ENCODE measurements at places on chromosomes 3 and 15.

DNA sequence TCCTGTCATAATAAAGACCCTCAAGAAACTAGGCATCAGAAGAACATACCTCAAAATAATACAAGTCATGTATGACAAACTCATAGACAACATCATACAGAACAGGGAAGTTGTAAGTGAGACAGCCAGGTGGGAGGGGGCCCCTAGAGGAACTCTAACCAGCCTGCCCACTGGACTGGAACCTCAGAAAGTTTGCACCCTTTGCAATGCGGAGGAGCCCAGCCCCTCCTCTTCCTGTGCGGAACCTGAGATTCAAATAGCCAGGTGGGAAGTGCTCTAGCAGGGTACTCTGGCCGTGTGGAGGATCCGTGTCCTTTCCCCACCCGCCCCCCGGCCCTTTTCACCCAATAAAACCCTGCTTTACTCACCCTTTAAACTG lies 387.0 kb upstream of the CBLB start:
- no peak for DNase-seq

GRCh38 chr3:162171970-162172369 lies 675.4 kb downstream of the OTOL1 start:
- no peak for DNase-seq

GRCh38 chr3:41175365-41175764 lies 23.9 kb upstream of the CTNNB1 start:
- no peak for DNase-seq

GRCh38 chr15:33852570-33852969 lies 115.7 kb upstream of the CHRM5 start:
- no peak for DNase-seq

GRCh38 chr3:88632226-88632625 lies 475.2 kb upstream of the EPHA3 start:
- DNase-seq: no peak

DNA sequence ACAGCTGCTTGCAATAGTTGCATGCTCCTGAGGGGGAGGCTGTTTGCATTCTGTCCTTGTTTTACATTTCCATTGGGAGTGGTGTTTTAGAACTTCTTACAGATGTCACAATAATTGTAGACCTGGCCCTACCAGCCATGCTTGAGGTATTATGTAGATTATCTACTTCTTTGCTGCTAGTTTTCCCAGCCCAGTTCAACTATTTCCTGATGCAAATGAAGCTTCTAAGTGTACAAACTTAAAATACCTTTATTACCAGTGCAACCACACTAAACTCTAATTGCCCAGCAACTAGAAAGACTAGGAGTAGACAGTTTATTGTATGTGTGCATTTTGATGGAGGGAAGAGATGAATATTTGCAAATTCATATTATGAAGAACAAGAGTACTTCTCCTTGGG lies 104.9 kb upstream of the MYZAP start:
- DNase-seq: no peak

GRCh38 chr3:30658328-30659052 lies 52.1 kb downstream of the TGFBR2 start:
- no peak for DNase-seq

DNA sequence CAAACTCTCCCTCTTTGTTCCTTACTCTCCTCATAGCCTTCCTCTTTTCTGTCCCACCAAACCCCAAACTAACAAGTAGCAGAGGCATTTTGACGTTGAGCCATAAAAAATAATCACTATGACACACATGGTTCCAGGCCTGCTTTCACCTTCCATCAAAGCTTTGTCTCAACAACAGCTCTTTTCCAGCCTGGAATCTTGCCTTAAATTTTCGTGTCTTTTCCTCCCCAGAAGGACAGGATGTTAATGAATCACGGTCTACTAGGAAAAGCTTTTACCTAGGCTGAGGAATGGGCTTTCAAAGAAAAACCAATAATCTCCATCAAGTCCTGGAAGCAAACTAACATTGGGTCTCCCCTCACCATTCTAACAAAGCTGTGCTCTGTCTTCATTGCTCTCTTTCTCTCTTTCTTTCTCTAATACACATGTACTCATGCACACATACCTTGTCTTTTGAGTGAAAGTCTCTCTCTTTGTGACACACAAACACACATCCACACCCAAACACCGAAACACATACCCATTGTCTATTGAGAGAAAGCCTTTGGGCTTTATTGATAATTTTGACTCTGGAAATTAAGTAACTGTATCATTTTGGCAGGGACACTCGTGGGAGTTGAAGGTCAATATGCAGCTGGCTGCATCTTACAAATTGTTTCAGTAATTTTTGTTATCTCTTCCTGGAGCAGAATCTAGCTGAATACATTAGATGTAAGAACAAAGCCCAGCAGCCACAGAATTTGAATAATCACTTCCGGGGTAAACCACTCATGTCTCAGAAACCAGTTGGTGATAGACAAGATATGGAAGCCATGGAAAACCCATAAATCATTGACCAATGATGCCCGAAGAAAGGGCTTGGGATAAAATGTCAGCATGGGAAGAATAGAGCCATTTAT lies 107.4 kb upstream of the SLC4A7 start:
- no peak for DNase-seq
